GM23248 (cell line): ENCODE measurements at places on chromosomes 2 and 18. TPM values are rescaled to one million over a fixed set of nuclear protein-coding genes. Genes with fewer than 3 reads are reported as not detected.

The VAMP5 gene
- total RNA-seq, result 50.3 and 59.0 TPM in 2 replicates

The RTP5 gene
- total RNA-seq, result not detected in 2 replicates

The YIPF4 gene
- 55.6 and 60.3 TPM in 2 replicates for total RNA-seq

The CRYBA2 gene
- total RNA-seq, result not detected in 2 replicates

The PROKR1 gene
- 0.11 TPM in 1 of 2 replicates, not detected in the other for total RNA-seq

The TBR1 gene
- 0.97 TPM in 1 of 2 replicates, not detected in the other for total RNA-seq

The TTR gene
- total RNA-seq, result not detected in 2 replicates

The TACR1 gene
- total RNA-seq, result 0.11 and 0.13 TPM in 2 replicates

The PEX13 gene
- total RNA-seq, result 39.1 and 43.6 TPM in 2 replicates

The SFXN5 gene
- total RNA-seq, result 16.4 and 17.1 TPM in 2 replicates

The LIMS3 gene
- 2.4 and 3.9 TPM in 2 replicates for total RNA-seq

The CYTIP gene
- total RNA-seq, result not detected in 2 replicates

The EFHD1 gene
- not detected in 2 replicates for total RNA-seq

The KLHL14 gene
- not detected in 2 replicates for total RNA-seq

The TANC1 gene
- total RNA-seq, result 12.1 and 16.3 TPM in 2 replicates

The RNF152 gene
- 5.4 and 11.3 TPM in 2 replicates for total RNA-seq

The NAT8 gene
- not detected in 2 replicates for total RNA-seq

The CRYGD gene
- not detected in 2 replicates for total RNA-seq

The IL36G gene
- not detected in 2 replicates for total RNA-seq

The FKBP7 gene
- total RNA-seq, result 18.6 and 28.4 TPM in 2 replicates

The TUBA3E gene
- total RNA-seq, result not detected in 2 replicates

The SLC14A1 gene
- 0.54 and 2.0 TPM in 2 replicates for total RNA-seq

The POTEC gene
- not detected in 2 replicates for total RNA-seq

The ABCG8 gene
- total RNA-seq, result not detected in 2 replicates

The ZNF396 gene
- 0.13 and 0.86 TPM in 2 replicates for total RNA-seq

The RBKS gene
- 2.8 and 3.0 TPM in 2 replicates for total RNA-seq

The LYPD6B gene
- total RNA-seq, result 3.9 and 6.8 TPM in 2 replicates

The FEV gene
- total RNA-seq, result not detected in 2 replicates

The TXNDC9 gene
- 63.4 and 75.1 TPM in 2 replicates for total RNA-seq

The CPO gene
- total RNA-seq, result not detected in 2 replicates

The LGALSL gene
- 0.43 and 1.6 TPM in 2 replicates for total RNA-seq

The CHRNG gene
- total RNA-seq, result not detected in 2 replicates

The SPATS2L gene
- total RNA-seq, result 103 and 128 TPM in 2 replicates

The IL1B gene
- total RNA-seq, result 0.86 and 3.8 TPM in 2 replicates

The MOCOS gene
- total RNA-seq, result 23.6 and 26.2 TPM in 2 replicates

The EIF2B4 gene
- total RNA-seq, result 26.6 and 29.2 TPM in 2 replicates

The ALPI gene
- total RNA-seq, result not detected in 2 replicates

The SPR gene
- total RNA-seq, result 21.1 and 39.0 TPM in 2 replicates

The LIPG gene
- total RNA-seq, result 0.25 and 0.43 TPM in 2 replicates

The HOXD11 gene
- total RNA-seq, result 28.4 and 31.6 TPM in 2 replicates

The AQP12A gene
- total RNA-seq, result not detected in 2 replicates

The APCDD1 gene
- total RNA-seq, result not detected in 2 replicates
